ENCODE measurements at places on chromosomes 7 and 10. TPM values are rescaled to one million over a fixed set of nuclear protein-coding genes. Genes with fewer than 3 reads are reported as not detected.
A peak's percentile ranks its signal among the peaks of the same experiment; 100 is the strongest.

GRCh38 chr7:28990200-28990960, 32.2 kb upstream of the TRIL start:
- no peak for DNase-seq

DNA sequence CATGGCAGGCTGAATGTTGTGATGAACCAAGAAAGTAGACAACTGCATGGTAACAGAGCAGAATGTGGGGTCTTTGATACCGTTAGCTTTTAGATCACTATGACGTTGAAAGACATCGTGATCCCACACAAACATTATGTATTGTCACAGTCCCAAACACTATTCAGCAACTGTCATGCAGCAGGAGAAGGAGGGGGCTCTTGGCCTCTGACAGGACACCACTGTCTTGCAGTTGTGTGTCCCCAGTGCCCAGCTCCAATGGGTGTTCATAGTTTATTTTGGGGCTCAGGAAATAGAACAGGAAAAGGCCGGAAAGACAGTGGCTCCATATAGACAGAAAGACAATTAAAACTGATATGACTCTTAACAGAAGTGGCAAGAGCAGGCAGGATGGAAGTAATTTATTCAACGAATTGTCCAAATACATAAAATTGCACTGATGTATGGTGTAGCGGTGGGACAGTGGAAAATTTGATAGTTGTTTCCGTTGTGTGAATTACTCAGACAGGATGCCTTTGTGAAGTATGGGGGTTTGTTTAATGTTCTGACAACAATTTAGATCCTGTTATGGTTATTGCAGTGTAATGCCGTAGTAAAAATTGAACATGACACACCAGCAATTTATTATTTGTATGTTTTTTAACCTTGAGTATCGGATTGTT, 292.0 kb downstream of the LRMDA start:
- no peak for DNase-seq

- DNase-seq = no peak
Measured at GRCh38 chr7:25460433-25460832, 232.1 kb upstream of the NPVF start.

DNA sequence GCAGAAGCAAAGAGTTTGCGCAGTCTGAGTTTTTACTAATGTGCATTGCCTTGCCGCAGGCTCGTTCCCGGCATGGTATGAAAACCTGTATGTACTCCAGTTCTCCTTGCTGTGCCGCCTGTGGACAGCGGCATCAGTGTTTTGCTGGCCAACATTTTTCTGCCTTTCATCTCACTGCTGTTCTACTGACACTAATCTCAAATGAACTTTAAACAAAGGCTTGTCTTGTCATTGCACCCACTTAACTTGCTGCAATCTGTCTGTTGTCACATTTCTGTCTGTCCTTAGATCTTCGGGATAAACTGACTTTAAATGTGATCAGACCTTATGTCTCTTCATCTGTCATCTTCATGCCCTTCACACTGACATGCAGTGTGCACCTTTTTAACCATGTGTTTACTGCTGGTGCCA, 71.7 kb upstream of the ZNRF2 start:
- DNase-seq = no peak

- DNase-seq = no peak
Measured at GRCh38 chr10:70367195-70367796, 15.1 kb downstream of the LRRC20 start.

DNA sequence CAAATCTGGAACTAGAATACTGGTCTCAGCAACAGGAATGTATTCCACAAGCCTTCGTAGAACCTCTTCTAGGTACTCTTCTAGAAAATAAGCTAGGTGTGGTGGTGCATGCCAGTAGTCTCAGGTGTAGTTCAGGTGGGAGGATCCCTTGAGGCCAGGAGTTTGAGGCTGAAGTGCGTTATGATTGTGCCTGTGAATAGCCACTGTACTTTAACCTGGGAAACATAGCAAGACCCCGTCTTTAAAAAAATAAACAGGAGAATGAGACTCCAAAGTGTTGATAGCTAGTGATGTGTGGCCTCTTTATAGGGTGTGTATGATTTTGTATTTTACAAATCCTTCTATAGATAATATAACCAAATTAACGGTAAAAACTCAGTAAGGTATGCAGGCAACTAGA, 1.5 kb upstream of the ZNF775 start:
- DNase-seq = no peak

- DNase-seq = no peak
Measured at GRCh38 chr10:15461353-15462108, 90.4 kb upstream of the FAM171A1 start.

DNA sequence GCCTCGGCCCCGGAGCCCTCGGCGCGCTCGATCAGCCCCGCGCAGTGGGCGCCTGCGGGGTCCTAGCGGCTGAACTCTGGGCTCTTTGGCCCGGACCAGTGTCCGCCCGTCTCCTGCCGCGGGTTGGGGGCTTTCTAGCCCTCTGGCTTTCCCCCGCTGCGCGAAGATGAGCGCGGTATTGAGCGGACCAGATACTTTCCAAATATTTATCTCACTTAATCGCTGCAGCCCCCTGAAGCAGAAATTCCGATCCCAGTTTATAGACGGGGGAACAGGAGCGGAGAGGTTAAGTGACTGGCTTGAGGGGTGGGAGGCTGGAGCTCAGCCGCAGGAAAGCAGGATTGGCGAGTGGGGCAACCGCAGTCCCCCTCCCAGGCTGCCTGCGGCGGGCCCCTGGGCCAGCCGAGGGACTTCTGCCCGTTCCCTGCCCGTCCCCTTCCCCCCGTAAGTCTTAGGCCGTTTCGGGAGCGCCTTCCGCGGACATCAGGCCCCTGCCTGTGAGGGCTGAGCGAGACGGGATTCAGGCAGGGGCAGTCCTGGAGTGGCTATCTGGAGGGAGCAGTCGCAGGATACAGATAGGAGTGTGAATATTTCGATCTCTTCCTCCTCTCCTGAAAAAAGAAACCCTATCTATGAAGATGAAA, 565 bp downstream of the STRIP2 start:
- DNase-seq = peak; percentile 79

- no peak for DNase-seq
Measured at GRCh38 chr10:21513405-21513788, 12.1 kb downstream of the SKIDA1 start.

DNA sequence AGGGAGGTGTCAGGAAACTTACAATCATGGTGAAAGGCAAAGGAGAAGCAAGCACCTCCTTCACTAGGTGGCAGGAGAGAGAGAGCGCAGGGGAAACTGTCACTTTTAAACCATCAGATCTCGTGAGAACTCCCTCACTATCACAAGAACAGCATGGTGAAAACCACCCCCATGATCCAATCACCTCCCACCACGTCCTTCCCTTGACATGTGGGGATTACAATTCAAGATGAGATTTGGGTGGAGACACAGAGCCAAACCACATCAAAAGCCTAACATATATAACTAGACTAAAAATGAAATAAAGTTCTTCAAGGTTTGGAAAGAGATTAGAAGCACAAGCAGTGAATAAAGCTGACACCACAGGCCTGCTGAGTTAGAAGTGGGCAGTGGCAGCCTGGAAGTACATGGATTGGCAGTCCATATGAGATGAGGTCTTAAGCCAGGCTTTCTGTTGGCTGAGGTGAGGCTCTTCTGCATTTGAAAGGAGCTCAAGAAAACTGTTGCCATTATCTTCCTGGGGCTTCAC, 96.4 kb upstream of the MDFIC start:
- no peak for DNase-seq

GRCh38 chr7:117230276-117231046, 92.4 kb downstream of the WNT2 start:
- no peak for DNase-seq

- no peak for DNase-seq
Measured at GRCh38 chr10:84608126-84608525, 279.7 kb downstream of the CCSER2 start.

DNA sequence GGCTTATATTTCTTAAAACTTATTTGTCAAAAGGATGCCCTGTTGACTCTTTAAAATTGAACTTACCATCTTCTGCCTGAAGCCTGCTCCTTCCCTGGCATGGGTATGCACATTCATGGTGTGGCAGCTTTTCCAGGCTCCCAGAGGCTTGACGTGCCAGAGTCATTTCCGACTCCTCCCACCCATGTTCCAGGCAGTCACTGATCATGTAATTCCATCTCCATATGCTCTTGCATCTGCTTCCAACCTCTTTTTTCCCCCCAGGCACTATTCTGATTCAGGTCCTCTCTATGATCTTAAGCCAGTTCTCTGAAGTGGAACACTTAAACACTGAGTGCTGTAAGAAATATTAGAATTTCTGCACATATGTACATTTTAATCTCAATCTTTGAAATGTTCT, 82.2 kb downstream of the CFAP58 start:
- DNase-seq = no peak

DNA sequence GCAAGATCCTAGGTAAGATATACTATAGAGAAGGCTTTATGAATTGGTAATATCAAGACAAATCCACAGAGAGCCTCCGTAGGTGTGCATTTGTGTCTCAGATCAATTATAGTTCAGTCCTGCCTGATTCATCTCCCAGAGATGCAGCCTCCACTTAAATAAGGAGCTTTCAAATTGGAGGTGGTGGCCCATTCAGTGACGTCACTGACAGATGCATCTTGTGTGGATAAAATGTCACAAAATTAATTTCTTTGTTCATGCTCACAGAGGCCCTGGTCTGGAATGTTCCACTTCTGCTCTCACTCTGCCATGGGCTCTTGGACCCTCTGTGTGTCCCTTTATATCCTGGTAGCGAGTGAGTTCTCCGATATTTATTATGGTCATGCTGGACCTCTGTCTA, 157.1 kb upstream of the PRSS58 start:
- no peak for DNase-seq

DNA sequence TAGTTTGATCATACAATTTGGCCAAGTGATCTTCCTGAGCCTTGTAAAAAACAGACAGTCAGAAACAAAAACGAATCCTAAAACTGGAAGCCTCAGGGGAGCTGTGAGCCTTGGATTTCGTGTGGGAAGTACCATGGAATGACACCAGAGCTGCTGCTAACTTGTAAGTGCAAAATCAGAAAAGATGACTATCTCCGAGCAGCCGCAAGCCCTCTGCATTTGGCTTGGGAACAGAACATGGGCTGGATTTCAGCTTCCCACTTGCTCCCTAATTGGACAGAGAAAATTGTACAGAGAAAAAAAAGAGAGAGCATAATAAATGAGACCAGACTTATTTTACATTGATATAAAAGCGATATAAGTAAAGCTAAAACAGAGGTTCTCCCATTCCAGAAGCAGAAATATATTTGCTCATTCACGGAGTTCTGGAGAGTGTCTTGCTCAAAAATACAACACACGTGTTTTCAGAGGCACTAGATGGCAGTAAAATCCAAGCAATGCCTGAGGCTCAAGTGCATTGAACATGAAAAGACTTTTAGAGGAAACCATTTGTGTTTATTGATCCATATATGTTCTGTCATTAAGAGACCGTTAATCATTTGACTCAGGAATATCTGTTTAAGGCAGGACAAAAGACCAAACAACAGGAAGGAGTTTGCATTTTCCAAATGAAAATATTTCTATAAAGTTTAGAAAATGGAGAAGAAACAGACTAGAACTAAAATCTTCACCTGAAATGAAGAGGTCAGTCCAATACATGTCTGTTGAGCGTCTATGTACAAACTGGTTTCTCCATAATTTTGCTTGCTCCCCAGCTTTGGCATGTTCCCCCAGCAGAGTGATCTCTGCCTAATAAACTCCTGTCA, 78.3 kb upstream of the SLC26A5 start:
- no peak for DNase-seq

DNA sequence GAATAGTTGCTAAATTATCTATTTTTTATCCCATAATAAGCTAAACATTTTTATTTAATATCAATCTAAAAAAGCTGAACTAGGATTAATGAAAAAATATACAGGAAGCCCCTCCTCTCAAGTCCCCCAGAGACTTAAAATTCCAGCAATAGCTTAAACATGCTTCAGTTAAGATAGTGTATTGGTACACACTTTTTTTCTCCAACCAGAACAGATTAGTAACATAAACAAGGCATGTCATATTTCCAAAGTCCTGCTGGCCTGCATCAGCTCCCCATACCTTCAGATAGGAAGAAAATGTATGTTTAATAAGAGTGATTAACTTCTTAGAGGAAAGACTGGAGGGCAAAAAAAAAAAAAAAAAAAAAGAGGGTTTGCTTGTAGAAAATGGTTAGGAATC, 7.1 kb downstream of the TBX20 start:
- DNase-seq = no peak

DNA sequence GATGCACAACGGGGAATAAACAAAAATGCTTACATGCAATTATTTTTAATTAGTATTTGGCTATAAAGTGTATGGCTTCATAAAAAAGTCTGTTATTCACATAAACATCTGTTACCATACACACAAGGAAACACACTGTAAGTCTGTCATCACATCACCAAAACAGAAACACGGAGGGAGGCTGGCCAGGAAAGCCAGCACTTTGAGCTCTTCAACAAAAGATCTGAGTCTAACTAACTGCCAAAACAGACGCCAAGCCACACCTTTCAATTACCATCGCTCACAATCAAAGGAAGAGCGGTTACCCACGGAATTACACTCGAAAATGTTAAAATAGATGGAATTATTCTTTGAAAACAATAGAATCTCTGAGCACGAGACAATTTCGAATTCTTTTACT, 49.2 kb upstream of the MGMT start:
- no peak for DNase-seq

DNA sequence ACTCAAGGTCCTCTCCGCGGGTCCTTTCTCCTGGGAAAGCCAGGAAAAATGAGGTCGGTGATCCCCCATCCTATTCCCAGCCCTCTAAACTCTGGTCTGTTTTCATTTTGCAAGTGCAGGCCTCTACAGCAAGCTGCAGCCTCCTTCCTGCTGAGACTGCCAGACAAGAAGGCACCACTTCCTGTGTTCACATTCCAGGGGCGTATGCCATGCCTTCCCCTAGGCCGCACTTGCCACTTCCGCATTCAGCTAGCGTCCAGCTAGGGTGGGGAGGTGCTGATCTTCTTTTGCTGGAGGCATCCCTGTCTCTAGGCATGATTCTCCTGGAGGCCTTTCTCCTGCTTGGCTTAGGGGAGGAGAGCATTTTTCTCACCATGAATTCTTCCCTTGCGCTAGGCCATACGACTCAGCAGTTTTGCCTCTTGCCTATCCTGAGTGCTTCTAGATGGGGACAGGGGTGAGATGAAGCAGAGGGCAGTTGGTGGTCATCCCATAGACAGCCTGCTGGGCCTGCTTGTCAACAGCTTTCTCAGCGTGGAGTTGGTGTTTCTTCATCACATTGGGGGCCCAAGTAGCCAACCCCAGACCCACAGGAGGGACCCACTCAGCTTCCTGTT, 328.9 kb downstream of the RPS24 start:
- DNase-seq = peak; percentile 79

The PPRC1 gene
- total RNA-seq = 52.5 TPM

The ASB10 gene
- total RNA-seq = not detected

The CALN1 gene
- not detected for total RNA-seq

The CYP2W1 gene
- not detected for total RNA-seq

The ALOX5 gene
- total RNA-seq = 108 TPM

The FOXI2 gene
- 0.20 TPM for total RNA-seq

The NAT16 gene
- not detected for total RNA-seq

The AP3M1 gene
- total RNA-seq = 34.3 TPM

The SPDYE1 gene
- not detected for total RNA-seq

The GJC3 gene
- total RNA-seq = not detected
